HuH-7.5 (cell line): ENCODE measurements at places on chromosomes 7 and 10.

DNA sequence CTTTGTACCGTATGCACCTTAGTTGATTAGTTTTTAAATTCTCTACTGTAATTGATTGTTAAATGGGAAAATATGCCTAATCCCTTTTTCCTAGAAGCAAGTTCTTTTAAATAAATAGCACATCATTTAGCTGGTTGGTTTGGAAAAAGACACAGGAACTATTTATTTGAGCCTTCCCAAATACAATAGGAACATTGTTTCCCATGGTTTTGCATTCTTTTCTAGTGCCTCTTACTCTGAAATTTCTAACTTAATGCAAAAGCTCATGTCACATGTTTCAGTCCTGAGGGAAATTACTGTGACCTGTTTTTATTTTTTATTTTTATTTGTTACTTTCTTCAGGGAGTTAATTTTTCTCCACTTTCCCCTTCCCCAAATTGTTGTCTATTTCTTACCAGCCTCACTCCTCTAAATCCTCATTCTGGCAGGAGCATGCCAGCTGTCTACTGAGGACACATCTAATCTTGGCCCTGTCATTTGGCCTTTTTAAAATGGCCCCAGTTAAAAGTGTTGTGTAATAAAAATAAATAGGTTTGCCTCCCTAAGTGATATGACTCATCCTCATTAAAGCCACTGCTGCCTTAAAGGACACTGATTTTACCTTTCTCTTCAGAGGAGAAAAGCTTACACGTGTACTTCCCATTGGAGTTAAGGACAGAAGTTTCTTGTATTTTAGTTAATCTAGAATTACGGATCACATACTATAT lies 94.5 kb downstream of the PPP1R3A start:
- no peak for DNase-seq

DNA sequence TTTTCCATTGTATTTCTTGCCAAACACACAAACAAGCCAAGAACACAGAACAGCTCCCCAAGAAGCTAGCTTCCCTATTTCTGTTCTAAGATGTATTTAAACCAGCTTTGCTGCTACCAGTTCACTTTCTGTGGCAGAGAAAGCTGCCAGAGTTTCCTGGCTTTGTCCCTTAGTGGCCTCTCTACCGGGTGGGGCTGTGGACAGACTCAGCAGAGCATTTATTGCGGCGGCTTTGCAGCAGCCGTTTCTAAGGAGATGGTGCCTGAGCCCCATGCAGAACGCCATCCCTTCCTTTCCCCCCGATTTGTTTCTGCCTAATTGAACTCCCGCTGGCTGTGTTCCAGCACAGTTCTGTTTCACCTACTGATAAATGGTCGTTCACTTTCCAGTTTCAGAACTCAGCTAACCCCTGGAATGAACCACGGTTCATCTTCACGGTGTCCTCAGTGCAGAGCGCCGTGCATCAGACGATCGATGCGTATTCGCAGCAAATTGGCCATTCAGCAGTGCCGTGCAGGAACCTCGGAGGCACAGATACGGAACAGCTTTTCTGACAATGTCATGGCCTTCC lies 33.8 kb upstream of the SFMBT2 start:
- DNase-seq, result no peak

DNA sequence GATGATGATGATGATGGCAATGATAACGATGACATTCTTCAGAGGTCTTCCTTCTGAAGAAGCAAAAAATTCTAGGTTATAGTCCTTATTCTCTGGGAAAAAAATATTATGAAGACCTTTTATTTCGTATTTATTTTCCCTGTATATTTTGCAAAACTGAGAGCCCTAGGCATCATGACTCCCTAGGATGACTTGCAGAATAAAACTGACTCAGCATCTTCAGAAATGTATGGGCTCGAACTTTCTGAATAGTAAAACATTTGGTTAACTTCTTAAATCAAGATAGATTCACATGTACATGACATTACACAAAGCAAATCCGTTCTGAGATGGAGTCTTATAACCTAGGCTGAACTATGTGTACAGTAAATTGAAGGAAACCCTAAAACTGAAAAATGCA lies 29.4 kb downstream of the DKK1 start:
- DNase-seq, result no peak

GRCh38 chr7:78734626-78735025 lies 718.8 kb downstream of the MAGI2 start:
- no peak for DNase-seq

DNA sequence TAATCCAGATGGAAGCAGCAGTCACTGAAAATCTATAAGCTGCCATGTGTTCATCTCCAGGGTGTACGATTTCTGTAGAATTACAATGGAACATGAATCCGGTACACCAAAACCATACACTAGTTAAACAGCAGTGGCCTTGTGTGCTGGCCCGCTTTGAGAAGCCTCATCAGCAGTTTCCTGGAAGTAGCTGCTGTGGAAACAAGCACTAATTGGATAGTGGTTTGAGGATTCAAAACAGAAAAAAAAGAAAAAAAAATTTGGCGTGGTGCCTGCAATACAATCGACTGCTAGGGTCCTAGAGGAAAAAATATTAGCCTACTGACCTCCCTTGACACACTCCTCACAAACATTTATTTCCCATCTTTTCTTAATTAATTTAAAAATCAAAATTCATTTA lies 545.9 kb downstream of the SORCS1 start:
- DNase-seq, result no peak

GRCh38 chr7:144508702-144509101 lies 105.2 kb upstream of the NOBOX start:
- DNase-seq, result no peak

GRCh38 chr10:32210306-32211045 lies 136.5 kb downstream of the EPC1 start:
- peak; percentile 39 for DNase-seq

DNA sequence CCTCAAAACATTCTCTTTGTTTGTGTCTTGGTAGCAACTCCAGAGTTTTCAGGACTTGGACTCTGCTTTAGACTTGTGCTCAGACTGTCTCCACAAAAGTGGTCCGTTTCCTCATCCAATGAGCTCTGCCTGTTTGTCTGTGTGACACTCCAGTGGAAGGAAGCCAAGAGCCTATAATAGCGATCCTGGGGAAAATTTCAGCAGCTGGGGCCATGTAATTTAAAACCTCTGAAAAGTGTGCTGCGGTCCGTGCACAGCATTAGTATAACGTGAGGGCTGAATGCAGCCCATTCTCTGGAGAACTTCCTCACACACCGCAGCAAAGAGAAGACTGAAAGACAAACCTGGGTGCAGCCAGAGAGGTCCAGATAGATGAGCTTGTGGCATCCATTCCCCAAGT lies at the start of gene LRRC17:
TSS of gene LRRC17 (plus strand) at position 259 of the 400 bp plus-strand sequence. CDS start 20,914 bp downstream, outside the sequence.
- no peak for DNase-seq
